ENCODE measurements at places on chromosomes 12 and 14. TPM values are rescaled to one million over a fixed set of nuclear protein-coding genes. Genes with fewer than 3 reads are reported as not detected.

- no peak for DNase-seq
These were observed 863 bp downstream of the DENND5B start for GRCh38 chr12:31589904-31590641.

DNA sequence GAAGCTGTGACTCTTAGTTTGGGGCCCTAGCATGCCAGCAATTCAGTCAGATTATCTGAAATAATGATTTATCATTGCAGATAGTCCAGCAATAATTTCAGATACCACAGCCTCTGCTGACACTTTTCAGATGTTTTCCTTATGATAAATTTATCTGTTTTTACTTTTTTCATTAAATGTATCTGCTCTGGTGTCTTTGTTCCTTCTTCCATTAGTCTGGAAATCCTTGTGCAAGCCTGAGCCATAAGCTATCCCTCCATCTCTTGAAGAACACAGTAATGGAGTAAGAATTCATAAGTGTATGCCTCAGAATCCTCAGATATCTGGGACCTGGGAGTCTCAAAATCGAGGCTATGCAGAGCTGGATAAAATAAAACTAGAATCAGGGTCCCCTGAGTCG is 146.4 kb upstream of the KRR1 start:
- DNase-seq: no peak

- no peak for DNase-seq
These were observed 60.4 kb downstream of the TMTC3 start for GRCh38 chr12:88202500-88202899.

GRCh38 chr12:85007836-85008235 is 28.2 kb downstream of the TSPAN19 start:
- DNase-seq: no peak

- no peak for DNase-seq
These were observed 590.5 kb upstream of the ATP2B1 start for GRCh38 chr12:90299121-90299520.

The CLEC9A gene
- not detected for total RNA-seq

The KRT75 gene
- not detected for total RNA-seq

Measured in T-cell (primary cell).